ENCODE measurements at places on chromosomes 16 and 17. TPM values are rescaled to one million over a fixed set of nuclear protein-coding genes. Genes with fewer than 3 reads are reported as not detected.

Gene KRTAP9-8
- not detected for total RNA-seq

Gene HOXB8
- 7.2 TPM for total RNA-seq

Gene GRB7
- 4.2 TPM for total RNA-seq

Gene BRICD5
- 3.1 TPM for total RNA-seq

Gene SUMO2
- 330 TPM for total RNA-seq

Gene CALB2
- total RNA-seq, result 6.6 TPM

Gene AGRP
- total RNA-seq, result not detected
